Upper lobe of right lung (tissue), 1 donor: ENCODE measurements at places on chromosomes 6 and 20. TPM values are rescaled to one million over a fixed set of nuclear protein-coding genes. Genes with fewer than 3 reads are reported as not detected.

- H3K27ac ChIP-seq, result no peak overlapping the region
- no peaks in the 10 kb centered on the region for H3K36me3 ChIP-seq
These were observed 20.6 kb upstream of the SGK2 start for GRCh38 chr20:43537921-43538877.

DNA sequence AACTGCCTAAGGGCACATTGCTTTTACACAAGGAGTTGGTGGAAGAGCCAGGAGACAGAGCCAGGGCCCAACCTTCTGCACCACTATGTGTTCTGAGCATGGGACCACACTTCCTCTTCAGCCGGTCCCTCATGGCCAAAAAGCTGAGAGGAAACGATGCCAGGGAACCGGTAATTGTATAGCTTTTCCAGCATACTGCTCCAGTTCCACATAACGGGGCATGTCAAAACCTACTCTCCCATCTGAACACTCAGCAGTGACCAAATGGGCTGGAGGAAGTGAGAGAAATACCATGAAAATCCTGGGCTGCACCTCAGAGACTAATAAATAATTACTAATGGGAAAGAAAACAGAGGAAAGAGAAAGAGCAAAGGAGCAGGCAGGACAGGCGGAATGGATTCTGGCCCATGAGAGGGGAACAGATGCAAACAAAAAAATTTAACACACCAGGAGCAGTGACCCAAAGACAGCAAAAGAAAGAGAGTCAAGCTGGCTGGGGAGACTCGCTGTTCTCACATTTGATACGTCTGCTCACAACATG, 52.0 kb upstream of the BMP2 start:
- no peak overlapping the region for H3K27ac ChIP-seq
- H3K4me1 ChIP-seq, result peaks cover 4% of the 10 kb centered on the region
- DNase-seq, result no peak
- no peaks in the 10 kb centered on the region for H3K27me3 ChIP-seq

DNA sequence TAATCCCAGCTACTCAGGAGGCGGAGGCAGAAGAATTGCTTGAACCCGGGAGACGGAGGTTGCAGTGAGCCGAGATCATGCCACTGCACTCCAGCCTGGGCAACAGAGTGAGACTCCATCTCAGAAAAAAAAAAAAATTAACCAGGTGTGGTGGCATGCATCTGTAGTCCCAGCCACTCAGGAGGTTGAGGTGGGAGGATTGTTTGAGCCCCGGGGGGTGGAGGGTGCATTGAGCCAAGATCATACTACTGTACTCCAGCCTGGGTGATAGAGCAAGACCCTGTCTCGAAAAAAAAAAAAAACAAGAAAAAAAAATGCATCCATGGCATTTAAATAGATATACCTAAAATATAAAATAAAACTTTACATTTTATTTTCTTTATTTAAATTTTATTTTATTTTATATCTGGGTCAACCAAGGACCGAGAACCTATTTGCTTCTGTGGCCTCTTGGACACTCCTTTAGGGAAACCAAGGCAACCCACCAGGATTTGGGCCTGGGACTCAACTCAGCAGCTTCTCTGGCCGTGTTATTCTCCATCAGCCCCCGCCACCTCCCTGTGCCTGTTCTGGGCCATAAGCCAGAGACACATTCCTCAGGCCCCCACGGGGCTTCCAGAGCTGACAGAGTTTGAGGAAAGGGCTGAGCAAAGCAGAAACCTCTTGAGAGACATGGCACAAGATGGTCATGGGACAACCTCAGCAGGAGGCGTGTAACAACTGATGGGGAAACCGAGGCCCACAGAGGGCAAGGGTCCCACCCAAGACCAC, 6.2 kb downstream of the SNTA1 start:
- H3K4me3 ChIP-seq, result no peak overlapping the region
- no peak overlapping the region for H3K27ac ChIP-seq
- H3K36me3 ChIP-seq, result no peaks in the 10 kb centered on the region
- peaks cover under 1% of the 10 kb centered on the region for H3K4me1 ChIP-seq
- DNase-seq, result no peak

- no peaks in the 10 kb centered on the region for H3K4me1 ChIP-seq
- H3K27ac ChIP-seq, result no peak overlapping the region
- DNase-seq, result no peak
- H3K4me3 ChIP-seq, result no peak overlapping the region
- no peaks in the 10 kb centered on the region for H3K27me3 ChIP-seq
These were observed 47.9 kb upstream of the ARID1B start for GRCh38 chr6:156729248-156729647.

- peak overlapping the region; percentile 68 for H3K4me3 ChIP-seq
- H3K27me3 ChIP-seq, result peaks cover 98% of the 10 kb centered on the region
- H3K36me3 ChIP-seq, result no peaks in the 10 kb centered on the region
- H3K4me1 ChIP-seq, result peaks cover 21% of the 10 kb centered on the region
These were observed 9.9 kb downstream of the NRN1 start for GRCh38 chr6:5996714-5997419.

GRCh38 chr6:24273096-24273870, 84.6 kb downstream of the DCDC2 start:
- H3K27ac ChIP-seq, result no peak overlapping the region
- H3K36me3 ChIP-seq, result no peaks in the 10 kb centered on the region
- no peak for DNase-seq
- H3K4me1 ChIP-seq, result no peaks in the 10 kb centered on the region
- H3K27me3 ChIP-seq, result no peaks in the 10 kb centered on the region

DNA sequence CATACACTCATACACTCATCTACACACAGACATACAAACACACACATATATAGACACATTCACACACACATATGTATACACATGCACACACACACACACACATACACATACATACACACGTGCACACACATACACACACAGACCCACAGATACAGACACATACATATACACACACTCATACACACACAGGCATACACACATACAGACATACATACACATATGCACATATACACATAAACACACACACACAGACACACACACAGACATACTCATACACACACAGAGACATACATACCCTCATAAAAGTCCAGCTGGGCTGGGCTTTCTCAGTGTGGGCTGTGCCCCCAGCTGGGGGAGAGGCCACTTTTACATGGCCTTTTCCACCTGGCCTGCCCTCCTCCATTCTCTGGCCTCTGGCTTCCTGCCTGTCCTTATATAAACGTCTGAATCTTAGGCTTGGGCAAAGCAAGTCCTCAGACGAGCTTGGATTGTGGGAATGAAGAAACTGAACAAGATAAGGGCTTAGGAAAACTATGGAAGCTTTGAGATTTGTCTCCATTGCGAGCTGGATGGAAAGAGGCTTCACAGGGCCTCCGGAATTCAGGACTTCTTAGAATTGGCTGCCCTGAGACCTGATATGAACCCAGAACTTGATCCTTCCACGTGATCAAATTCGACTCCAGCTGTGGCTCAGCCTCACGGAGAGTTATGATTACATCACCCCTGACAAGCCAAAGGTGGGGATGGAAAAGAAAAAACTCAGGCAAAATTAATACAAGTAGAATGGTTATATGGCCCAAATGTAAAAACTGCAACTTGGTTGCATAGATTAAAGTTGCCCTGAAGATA, 22.5 kb upstream of the CST3 start:
- H3K4me3 ChIP-seq, result no peak overlapping the region
- no peak for DNase-seq
- H3K27ac ChIP-seq, result no peak overlapping the region
- H3K36me3 ChIP-seq, result no peaks in the 10 kb centered on the region
- H3K4me1 ChIP-seq, result peaks cover 12% of the 10 kb centered on the region

DNA sequence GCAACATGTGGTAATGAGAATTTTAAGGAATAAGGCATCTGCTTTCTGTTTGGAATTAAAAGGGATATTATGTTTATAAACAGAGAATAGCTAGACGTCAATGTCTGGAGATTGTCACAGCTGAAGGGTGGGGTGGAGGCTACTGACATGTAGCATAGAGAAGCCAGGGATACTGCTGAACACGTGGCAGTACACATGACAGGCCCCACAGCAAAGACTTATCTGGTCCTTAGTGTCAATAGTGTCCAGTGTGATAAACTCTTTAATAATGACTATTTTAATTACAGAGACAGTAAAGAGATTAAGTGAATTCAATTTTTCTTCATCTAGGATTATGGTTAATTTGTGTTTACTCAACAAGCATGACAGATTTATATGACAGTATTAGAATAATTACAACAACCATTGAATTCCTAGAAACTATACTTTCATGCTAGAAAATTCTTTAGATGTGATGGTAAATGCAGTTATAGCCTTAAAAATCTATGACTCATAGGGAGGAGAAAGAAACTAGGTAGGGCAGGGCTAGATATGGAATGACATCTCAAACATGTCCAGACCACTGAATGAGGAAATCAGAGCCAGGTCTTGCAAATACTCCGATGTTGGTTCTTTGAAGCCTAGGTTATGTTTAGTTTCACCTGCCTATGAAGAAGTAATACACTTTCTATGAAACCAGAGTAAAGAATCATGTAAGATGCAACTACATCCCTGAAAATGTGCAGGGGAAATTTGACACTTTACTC, 399.5 kb downstream of the PHF3 start:
- H3K27ac ChIP-seq, result no peak overlapping the region
- H3K36me3 ChIP-seq, result no peaks in the 10 kb centered on the region
- DNase-seq, result no peak
- H3K27me3 ChIP-seq, result no peaks in the 10 kb centered on the region

- H3K4me1 ChIP-seq, result peaks cover 15% of the 10 kb centered on the region
- no peak for DNase-seq
- H3K4me3 ChIP-seq, result no peak overlapping the region
- no peak overlapping the region for H3K27ac ChIP-seq
- H3K36me3 ChIP-seq, result no peaks in the 10 kb centered on the region
These were observed 63.7 kb upstream of the COL21A1 start for GRCh38 chr6:56311061-56311460.

DNA sequence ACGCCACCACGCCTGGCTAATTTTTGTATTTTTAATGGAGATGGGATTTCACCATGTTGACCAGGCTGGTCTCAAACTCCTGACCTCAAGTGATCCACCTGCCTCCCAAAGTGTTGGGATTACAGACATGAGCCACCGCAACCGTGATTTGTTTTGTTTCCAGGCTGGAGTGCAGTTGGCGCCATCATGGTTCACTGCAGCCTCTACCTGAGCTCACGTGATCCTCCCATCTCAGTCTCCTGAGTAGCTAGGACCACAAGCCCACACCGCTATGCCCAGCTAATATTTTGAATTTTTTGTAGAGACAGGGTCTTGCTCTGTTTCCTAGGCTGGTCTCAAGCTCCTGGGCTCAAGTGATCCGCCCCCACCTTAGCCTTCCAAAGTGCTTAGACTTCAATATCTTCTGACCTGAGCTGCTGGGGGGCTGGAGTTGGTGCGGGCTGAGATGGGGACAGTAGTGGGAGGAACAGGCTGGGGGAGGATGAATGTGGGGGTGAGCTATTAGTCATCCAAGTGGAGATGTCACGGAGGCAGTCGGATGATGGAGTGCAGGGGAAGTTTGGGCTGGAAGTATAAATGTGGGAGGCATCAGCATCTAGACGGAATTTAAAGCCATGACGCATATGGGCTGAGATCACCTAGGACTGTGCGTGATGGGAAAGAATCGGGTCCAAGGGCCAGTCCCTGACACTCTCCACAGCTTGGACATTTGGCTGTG, 23.1 kb upstream of the ZMYND8 start:
- no peak for DNase-seq
- no peaks in the 10 kb centered on the region for H3K36me3 ChIP-seq
- H3K4me3 ChIP-seq, result no peak overlapping the region
- H3K27me3 ChIP-seq, result no peaks in the 10 kb centered on the region

DNA sequence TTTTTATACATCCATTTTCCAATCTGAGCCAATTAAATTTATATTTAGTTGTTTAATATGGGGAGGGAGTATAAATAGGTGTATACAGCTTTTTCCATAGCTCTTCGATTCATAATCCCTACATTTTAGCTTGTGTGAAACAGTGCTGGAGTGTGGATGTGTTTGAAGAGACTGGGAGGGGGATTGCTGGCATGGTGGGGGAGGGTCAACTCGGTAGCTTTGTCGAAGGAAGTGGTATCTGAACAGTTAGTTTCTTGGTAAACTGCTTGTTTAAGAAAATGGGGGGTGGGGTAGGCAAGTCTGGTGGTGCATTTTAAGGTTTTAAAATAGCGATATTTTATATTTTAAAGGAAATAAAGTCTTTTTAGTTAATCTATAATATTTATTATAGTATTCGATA, 1.4 kb upstream of the LIN28B start:
- no peaks in the 10 kb centered on the region for H3K36me3 ChIP-seq
- DNase-seq, result no peak
- peaks cover 95% of the 10 kb centered on the region for H3K27me3 ChIP-seq
- no peaks in the 10 kb centered on the region for H3K4me1 ChIP-seq

DNA sequence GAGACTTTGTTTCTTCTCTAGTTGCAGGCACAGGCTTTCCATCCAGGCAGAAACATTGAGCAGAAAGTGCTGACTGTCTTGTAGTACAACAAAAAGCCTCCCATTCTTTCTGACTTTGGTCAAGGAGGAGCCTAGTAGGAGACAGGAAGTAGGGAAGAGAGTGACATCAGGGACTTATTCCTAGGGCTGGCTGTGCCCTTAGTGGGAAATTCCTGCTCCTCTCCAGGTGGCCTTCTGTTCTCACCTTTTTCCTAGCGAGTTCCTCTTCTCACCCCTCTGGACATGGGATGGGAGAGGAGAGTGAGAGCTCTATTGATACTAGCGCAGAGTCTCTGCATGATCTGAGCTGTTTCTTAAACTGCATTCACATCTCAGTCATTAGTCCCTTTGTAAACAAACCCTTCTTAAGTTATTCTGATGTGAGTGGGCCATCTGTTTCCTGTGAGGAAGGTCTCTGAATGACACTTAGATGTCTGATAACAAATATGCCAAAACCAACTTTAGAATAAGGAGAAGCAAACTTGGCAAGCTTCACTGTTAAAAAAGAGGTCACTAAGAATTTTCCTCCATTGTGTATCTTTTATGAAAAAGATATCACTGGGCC, 455.0 kb downstream of the GJA1 start:
- H3K4me3 ChIP-seq, result no peak overlapping the region
- H3K27ac ChIP-seq, result no peak overlapping the region
- DNase-seq, result no peak

DNA sequence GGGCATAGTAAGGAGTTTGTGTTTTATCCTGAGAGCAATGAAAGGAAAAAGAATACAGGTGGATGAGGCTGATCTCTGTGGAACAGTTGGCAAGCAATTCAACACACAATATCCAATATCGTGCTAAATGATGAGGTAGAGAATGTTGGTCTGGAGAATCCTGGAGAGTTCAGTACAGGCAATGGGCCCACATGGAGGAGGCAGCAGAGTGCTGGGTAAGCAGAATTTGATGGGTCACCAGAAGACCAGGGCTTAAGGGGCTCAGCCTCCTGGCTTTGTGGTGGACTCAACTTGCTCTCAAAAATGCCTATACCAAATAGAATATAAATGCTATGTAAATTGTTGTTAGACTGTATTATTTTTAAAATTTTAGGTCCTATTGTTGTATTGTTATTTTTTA, 271.5 kb upstream of the JARID2 start:
- H3K27ac ChIP-seq, result no peak overlapping the region
- no peak for DNase-seq
- no peak overlapping the region for H3K4me3 ChIP-seq
- H3K27me3 ChIP-seq, result no peaks in the 10 kb centered on the region
- H3K4me1 ChIP-seq, result no peaks in the 10 kb centered on the region
- no peaks in the 10 kb centered on the region for H3K36me3 ChIP-seq

- no peaks in the 10 kb centered on the region for H3K27me3 ChIP-seq
- H3K4me1 ChIP-seq, result no peaks in the 10 kb centered on the region
- H3K36me3 ChIP-seq, result peaks cover 9% of the 10 kb centered on the region
- H3K27ac ChIP-seq, result no peak overlapping the region
- peak; percentile 88 for DNase-seq
- H3K4me3 ChIP-seq, result no peak overlapping the region
These were observed 37.6 kb upstream of the ZBP1 start for GRCh38 chr20:57657535-57658446.

CARMIL1 gene
- total RNA-seq, result 37.6 TPM

BACH2 gene
- total RNA-seq, result 4.9 TPM

KHDC1 gene
- total RNA-seq, result 1.9 TPM

EYA2 gene
- total RNA-seq, result 1.8 TPM

CPXM1 gene
- total RNA-seq, result 1.3 TPM

MOG gene
- not detected for total RNA-seq

ALDH8A1 gene
- total RNA-seq, result 1.2 TPM

NRSN1 gene
- total RNA-seq, result not detected

ZKSCAN4 gene
- total RNA-seq, result 4.5 TPM
